Non-pigmented ciliary epithelial cell (primary cell): ENCODE measurements at places on chromosomes 4 and X.

- DNase-seq = no peak
These were observed 670.3 kb upstream of the FAM241A start for GRCh38 chr4:111475001-111475400.

DNA sequence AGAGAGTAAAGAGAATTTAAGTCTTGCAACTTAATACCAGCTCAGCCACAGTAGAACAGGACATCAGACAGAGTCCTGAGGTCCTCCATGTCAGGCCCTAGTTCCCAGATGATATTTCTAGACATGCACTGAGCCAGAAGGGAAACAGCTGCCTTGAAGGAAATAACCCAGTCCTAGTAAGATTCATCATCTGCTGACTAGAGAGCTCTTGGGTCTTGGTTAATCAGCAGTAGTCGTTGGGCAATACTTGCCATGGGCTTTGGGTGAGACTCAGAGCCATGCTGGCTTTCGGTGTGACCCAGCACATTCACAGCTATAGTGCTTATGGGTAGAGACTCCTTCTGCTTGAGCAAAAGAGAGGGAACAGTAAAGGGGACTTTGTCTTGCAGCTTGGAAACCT, 379.1 kb downstream of the AR start:
- DNase-seq = no peak

DNA sequence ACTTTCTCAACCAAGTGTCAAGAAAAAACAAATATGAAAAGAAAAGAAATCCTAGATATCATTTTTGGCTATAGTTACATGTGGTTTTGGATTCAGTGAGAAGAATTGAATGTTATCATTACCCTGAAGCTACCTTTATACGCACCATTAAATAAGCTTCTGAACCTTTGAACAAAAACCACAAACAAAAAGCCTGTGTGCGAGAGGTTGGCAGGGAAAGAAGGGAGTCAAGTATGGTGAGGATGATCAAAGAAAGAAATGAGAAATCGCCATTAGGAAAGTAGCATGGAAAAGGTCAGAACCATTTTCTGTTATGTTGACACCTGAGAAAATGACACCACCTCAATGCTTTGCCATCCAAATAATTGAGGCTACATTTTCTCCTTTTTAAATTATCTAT, 1.2 kb upstream of the SLC7A11 start:
- DNase-seq = no peak

DNA sequence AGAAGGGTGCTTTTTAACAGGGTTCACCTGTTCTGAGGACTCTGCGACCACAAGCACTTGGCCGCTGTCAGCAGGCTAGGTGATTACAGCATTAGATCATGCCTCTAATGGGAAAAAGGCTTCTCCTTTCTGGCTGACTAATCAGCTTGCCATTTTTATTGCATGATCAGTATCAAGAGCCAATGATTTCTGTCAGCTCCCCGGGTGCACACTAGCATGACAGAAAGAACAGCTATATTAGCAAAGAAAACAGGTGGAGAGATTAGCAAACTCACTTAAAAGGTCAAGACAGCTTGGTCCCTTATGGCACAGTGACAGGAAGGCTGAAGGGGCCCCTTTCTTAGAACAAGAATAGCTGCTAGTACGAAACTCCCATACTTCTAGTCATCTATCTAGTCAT, 170.0 kb downstream of the SMIM20 start:
- peak; percentile 87 for DNase-seq

DNA sequence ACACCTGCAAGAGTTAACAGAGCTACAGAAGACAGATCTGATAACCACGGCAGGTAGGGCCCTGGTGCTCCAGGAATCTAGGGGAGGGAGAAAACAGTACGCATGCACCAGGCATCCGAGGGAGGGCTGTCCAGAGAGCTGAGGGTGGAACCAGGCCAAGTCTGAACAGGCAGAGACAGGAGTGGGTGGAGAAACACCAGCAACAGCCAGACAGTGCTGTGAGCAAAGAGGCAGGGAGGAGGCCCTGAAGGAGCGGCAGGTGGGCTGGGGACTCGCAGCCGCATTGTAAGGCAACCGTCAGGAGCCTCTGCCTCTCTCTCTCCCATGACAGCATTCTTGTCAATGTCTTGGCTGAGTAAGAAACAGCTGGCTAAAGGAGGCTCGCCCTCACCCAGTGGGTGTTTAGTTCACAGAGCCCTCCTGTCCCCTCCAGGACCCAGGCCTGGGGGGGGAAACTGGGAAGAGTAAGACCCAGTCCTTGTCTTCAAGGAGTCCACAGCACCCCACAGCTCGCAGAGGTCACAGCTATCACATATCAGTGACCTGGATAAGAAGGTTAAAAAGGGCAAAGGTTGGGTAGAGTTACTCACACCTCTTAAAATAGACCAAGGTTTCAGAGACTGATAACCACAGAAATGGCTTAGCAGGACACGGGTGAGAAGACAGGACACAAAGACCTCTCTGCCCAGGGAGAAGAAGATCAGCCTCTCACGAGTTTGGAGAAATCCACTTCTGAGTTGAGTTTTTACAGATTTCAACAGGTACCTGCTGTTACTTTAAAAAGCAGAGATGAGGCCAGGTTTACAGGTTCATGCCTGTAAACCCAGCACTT, 10.5 kb downstream of the ACSL1 start:
- no peak for DNase-seq

GRCh38 chr4:119087121-119087520, 48.5 kb upstream of the MYOZ2 start:
- no peak for DNase-seq

- no peak for DNase-seq
These were observed 214.8 kb downstream of the SLC4A4 start for GRCh38 chr4:71553605-71554004.

DNA sequence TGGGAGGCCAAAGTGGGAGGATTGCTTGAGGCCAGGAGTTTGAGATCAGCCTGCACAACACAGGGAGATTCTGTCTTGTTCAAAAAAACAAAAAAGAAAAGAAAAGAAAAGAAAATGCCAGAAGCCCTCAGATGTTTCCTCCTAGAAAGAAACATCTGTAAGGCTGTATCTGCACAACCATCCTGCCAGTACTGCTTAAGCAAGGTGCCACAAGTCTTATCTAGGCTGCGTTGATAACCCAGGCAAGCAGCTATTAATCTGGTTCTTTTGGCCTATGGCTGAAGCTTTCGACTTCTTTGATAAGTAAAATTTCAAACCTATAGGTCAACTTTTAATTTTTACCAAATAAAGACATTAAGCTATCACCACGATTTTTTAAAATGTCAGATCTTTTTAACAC, 3.1 kb downstream of the COX18 start:
- DNase-seq = no peak

DNA sequence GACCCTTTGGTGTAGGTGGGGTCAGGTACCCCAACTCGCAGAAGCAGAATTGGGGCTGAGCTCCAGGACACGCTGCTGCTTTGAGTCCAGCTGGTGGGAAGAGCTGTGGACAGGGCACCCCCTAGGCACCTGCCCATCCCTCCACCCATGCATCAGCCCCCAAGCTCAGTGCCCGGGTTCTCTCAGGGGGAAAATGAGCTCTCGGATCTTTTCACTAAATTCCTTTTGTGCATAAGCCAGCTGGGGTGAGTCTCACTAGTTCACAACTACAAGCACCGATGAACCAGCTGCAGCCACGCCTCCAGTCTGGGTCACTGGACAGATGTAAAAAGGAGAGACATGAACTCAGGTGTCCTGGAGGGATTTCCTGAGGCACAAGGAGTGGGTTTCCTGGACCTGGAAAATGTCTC, 286.8 kb downstream of the CRLF2 start:
- no peak for DNase-seq

GRCh38 chrX:50188859-50189600, 11.8 kb downstream of the AKAP4 start:
- DNase-seq = no peak

GRCh38 chr4:145203410-145203809, 23.0 kb upstream of the OTUD4 start:
- DNase-seq = no peak

GRCh38 chrX:68180579-68180978, 252.7 kb downstream of the OPHN1 start:
- DNase-seq = no peak

GRCh38 chr4:184450045-184450444, 24.3 kb downstream of the IRF2 start:
- peak; percentile 41 for DNase-seq
